ENCODE measurements at places on chromosomes 16 and 17. TPM values are rescaled to one million over a fixed set of nuclear protein-coding genes. Genes with fewer than 3 reads are reported as not detected.

Gene TBC1D24
- 19.7 TPM for total RNA-seq

Gene ITGAX
- total RNA-seq: 0.23 TPM

GRCh38 chr17:20173091-20173490 lies 163.9 kb downstream of the SPECC1 start:
- no peak for DNase-seq

DNA sequence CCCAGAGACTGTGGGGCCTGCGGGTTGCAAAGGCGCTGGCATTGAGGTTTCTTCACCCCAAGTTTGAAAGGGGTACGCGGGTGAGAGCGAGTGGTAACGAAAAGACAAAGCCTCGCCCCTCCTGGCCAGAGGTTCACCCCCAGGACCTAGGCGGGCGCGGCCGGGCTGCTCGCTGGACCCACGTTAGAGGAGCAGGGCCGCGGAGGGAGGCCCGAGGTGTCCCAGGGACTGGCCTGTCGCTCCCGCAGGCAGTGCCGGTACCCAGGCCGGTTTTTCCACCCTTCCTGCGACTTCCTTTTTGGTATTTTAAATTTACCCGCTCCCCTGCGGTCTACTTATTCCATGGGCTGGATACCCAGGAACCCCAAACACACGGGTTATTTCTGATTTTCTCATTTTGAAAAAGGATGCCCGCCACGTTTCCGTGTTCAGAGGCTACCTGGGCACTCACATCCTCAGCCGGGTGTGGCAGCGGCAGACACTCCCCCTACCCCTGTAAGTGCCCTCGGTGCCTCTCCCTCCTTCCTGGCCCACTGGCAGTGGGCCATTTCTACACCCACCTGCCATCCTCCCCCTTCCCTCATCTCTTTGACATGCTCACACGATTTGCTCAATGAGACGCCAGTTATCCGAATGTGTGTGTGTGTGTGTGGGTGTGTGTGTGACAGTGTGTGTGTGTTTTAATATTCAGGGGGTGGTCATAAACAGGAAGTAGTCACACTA lies 1.6 kb upstream of the FOXL1 start:
- DNase-seq: no peak

- no peak for DNase-seq
These were observed 3.8 kb upstream of the TMEM100 start for GRCh38 chr17:55726440-55726839.

Gene TBC1D3G
- not detected for total RNA-seq

GRCh38 chr17:16477255-16477654 lies 14.7 kb downstream of the LRRC75A start:
- no peak for DNase-seq

DNA sequence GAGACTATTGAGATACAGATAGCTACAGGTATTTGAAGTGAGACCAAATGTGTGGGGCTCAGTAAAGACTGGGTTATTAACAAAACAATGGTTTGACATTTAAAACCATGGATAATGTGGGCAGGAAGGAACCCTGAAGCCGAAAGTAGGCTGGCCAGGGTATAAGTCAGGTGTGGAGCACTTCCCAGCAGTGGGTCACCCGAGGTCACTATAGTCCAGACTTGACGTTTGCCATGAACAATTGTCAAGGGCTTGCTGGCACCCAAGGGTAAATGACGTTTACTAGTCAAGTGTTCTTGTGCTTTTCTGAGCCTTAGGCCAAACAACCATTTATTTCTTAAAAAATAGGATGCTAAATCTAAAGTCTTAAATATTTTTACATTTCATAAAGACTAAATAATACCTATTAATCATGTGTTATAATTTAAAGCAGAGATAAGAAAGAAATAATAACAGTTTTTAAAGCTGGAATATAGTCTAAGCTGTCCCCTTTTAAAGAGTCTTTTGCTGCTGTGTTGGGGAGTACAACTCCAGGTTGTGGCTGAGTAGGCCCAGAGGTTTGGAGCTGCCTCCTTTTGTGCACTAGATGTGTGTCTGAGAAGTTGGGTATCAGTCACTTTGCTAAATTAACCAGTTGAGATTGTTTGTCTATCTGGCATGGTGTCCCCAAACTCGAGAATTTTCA lies 15.7 kb downstream of the ALDH3A2 start:
- DNase-seq: no peak

GRCh38 chr16:67255553-67256221 lies 6.9 kb downstream of the SLC9A5 start:
- DNase-seq: no peak

DNA sequence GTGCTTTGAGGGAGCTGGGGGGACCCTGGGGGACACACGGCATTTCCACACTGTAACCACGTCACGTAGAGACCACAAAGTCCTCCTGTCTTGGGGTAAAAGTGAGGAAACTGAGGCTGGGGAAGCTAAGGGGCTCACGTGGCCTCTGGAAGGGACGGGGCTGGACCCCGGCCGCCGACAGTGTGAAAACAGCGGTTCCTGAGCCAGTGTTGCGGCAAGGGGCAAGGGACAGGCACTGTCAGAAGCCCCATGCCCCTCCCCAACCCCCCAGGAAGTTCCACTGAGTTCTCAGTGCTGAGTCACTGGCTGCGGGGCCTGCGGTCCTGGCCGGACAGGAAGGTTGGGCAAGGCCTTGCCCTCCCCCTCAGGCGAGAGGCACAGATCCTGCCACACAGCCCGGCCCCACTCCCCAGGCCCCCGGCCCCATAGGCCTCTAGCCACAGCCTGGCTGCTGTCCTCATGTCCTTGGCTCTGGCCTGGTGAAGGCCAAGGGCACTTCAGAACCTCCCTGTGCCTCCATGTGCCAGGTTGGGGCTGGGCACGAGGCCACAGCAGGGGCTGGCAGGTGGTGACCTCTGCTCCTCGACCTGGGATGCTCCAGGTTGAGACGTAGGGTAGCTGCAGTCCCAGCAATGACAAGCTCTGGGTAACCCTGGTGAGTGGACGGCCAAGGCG lies 5.0 kb upstream of the CCDC57 start:
- DNase-seq: no peak

GRCh38 chr17:83067071-83067717 lies 12.2 kb upstream of the METRNL start:
- DNase-seq: no peak

Gene BRD7
- total RNA-seq: 44.1 TPM

- no peak for DNase-seq
These were observed 44.7 kb upstream of the MEAK7 start for GRCh38 chr16:84548971-84549844.

Gene KRT28
- total RNA-seq: not detected

Gene SLFN14
- total RNA-seq: 0.18 TPM

DNA sequence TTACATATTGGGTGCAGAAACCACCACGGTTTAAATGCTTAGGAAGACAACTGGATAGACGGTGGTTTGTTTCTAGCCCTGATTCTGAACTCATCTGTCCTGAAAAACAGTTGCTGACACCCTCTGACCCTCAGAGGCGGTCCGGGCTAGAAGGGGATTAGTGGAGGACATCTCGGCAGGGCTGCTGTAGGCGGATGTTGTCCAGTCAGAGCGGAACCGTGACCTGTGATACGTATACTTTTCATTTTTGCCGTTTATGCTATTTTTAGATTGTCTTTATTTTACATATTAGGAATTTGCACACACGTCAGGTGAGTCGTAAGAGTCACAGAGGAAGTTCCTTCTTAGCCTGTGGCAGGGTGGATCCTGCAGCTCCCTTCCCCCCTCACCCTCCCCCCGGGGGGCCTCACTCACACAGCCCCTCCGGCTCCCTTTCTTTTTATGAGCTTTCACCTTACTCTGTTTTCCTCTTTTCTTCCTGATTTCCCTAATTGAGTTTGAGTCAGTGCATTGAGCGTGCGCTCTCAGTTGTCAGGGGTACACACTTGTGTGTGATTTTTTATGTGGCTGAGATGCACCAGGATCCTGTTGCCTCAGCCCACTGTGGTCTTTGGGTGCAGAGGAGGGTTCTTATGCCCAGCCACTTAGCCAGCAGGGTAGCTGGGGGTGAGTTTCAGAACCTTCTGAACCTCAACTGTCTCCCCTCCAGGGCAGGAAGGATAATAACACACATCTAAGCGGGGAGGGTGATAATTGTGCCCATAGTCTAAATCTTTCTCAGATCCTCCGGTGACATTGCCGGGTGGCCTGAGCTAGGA lies 211.1 kb upstream of the CHMP6 start:
- DNase-seq: no peak

Gene CCL5
- 1.6 TPM for total RNA-seq

Gene RAB37
- not detected for total RNA-seq

DNA sequence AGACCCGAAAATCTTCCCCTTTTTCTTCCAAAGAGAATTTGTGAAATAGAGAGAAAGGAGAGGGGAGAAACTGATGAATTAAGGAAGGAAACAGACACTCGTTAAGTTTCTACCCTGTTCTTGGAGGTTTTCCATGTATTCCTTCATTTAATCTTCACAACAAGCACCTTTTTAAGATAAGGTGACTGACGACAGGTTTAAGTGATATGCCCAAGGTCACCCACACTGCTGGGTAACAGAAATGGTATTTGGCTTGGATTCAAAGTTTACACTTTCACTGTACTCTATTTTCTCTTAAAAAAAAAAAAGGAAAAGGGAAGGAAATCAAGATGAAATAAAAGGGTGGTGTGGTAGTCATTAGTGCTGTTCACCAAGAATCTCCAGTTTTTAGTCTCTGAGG lies 33.5 kb upstream of the TOX3 start:
- no peak for DNase-seq

Gene ZNF267
- total RNA-seq: 21.0 TPM

DNA sequence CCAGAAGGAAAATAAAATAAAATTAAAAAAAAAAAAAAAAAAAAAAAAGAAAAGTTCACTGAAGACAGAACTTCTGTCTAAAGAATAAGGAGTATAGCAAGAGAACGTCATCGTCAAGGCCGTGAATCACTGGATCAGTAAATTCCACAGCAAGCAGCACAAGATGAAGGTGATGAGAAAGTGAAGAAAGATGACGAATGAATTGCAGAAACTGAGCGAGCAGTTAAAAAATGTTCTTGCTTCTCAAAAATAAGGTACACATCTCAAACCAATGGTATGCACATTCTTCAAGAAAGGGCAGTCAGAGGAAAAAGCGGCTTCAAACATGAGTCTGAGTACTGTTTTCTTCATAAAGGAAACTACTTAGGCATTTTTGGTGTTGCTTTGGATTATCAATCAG lies 104.7 kb downstream of the SMG6 start:
- DNase-seq: no peak

DNA sequence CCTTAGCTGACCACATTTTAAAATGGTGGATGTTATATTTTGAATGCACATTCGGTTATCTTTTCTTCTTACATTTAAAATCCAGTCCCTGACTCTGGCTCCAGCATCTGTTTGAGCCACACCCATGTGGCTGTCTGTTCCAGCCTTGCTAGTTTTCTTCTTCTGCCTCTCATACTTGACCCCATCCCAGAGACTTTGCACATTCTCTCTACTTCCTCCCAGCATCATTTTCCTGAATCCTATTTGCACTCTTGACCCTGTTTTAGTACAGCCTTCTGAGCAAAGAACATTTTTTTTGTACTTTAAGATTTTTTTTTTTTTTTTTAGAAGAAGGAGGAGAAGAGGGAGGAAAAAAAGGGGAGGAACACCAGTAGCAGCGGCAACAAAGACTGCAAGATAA lies 23.3 kb upstream of the MAF start:
- DNase-seq: no peak

- DNase-seq: peak; percentile 2
These were observed 360.3 kb upstream of the KIF2B start for GRCh38 chr17:53462393-53462811.

Gene DBNDD1
- 15.5 TPM for total RNA-seq

- no peak for DNase-seq
These were observed 677 bp downstream of the SULT1A2 start for GRCh38 chr16:28596115-28596630.

GRCh38 chr17:42329025-42329976 lies 41.0 kb downstream of the STAT5A start:
- DNase-seq: no peak

DNA sequence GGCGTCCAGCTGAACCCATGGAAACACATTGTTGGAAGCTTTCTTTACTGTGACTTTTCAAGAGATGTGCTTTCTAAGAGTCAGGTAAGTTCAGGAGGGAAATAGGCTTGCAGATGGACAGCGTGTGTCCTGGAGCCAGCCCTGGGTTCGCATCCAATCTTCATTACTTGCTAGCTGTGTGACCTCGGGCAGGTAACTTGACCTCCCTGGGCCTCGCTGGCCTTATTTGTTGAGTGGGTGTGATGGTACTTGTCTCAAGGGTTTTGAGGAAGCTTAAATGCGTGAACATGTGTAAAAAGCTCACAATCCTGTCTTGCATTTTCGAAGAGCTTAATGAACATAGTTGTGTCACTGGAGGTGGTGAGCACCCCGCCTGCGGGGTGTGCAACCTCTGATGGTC lies 11.8 kb downstream of the ADGRG1 start:
- no peak for DNase-seq

Gene TEDC2
- total RNA-seq: 12.1 TPM

Gene PERCC1
- not detected for total RNA-seq

Measured in glomerular endothelial cell (primary cell).